MCF 10A (cell line): ENCODE measurements at places on chromosomes 4 and X. TPM values are rescaled to one million over a fixed set of nuclear protein-coding genes. Genes with fewer than 3 reads are reported as not detected.
A peak's percentile ranks its signal among the peaks of the same experiment; 100 is the strongest.

Gene CAMK2D
- 32.1 and 55.1 TPM in 2 replicates for total RNA-seq

Gene SPANXC
- not detected in 2 replicates for total RNA-seq

GRCh38 chrX:118569676-118570075, 74.1 kb downstream of the DOCK11 start:
- no peak overlapping the region for H3K27ac ChIP-seq

Gene SPANXN3
- total RNA-seq: not detected in 2 replicates

Gene LRCH2
- total RNA-seq: 0.44 and 0.68 TPM in 2 replicates

- no peak overlapping the region for H3K27ac ChIP-seq
- no peak overlapping the region for H3K4me3 ChIP-seq
- no peak for DNase-seq
- no peaks in the 10 kb centered on the region for H3K36me3 ChIP-seq
- H3K27me3 ChIP-seq: peaks cover under 1% of the 10 kb centered on the region
Observed at GRCh38 chr4:1414831-1415680, 8.8 kb upstream of the NKX1-1 start.

Gene IL2
- not detected in 2 replicates for total RNA-seq

DNA sequence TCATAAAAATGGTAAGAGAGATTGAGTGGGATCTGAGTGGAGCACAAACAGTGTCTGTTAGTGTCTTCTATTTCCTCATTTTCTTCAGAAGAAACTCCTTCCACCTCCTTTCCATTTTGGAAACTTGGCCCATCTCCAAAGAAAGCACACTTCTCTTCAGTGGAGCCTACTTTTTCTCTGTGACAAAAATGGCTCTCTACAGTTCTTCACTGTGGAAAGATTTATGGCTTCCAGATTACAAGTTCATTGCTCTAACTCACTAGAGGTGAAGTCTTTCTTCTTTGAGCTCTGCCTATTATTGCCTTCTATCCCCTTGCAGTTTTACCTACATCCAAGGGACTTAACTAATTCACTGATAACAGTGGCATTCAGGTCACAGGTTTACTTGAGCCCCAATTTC, 325.8 kb downstream of the ANTXR2 start:
- H3K36me3 ChIP-seq: no peaks in the 10 kb centered on the region
- H3K27ac ChIP-seq: no peak overlapping the region
- H3K4me1 ChIP-seq: no peaks in the 10 kb centered on the region
- no peak overlapping the region for H3K4me3 ChIP-seq

- peak overlapping the region; percentile 50 for H3K27ac ChIP-seq
- DNase-seq: no peak
- no peak overlapping the region for H3K4me3 ChIP-seq
- peaks cover 46% of the 10 kb centered on the region for H3K27me3 ChIP-seq
- H3K36me3 ChIP-seq: no peaks in the 10 kb centered on the region
Observed at GRCh38 chrX:23505531-23506303, 161.6 kb upstream of the PRDX4 start.

DNA sequence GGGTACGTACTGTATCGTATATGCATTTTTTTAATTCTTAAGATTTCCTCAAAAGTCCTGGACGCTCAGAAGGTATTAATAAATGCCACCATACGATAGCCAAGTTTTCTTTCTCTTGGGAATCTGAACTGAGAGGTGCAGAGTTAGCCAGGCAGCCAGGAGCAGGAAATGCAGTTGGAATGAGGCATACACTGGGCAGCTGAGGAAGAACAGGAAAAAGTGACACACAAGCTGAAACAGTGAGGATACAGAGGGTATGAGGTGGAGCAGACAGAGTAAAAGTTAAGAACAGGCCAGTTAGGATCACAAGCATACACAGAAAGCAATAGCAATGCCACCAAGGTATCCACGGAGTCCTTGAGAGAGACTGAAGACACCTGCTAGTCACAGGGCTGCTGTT, 13.4 kb downstream of the UFSP2 start:
- no peaks in the 10 kb centered on the region for H3K4me1 ChIP-seq
- DNase-seq: no peak
- no peak overlapping the region for H3K4me3 ChIP-seq
- H3K27me3 ChIP-seq: no peaks in the 10 kb centered on the region
- H3K27ac ChIP-seq: no peak overlapping the region

- H3K4me3 ChIP-seq: no peak overlapping the region
- no peaks in the 10 kb centered on the region for H3K36me3 ChIP-seq
- H3K27ac ChIP-seq: no peak overlapping the region
- no peaks in the 10 kb centered on the region for H3K4me1 ChIP-seq
- H3K27me3 ChIP-seq: peaks cover 82% of the 10 kb centered on the region
Observed at GRCh38 chrX:109281483-109282275, 200.2 kb downstream of the GUCY2F start.

DNA sequence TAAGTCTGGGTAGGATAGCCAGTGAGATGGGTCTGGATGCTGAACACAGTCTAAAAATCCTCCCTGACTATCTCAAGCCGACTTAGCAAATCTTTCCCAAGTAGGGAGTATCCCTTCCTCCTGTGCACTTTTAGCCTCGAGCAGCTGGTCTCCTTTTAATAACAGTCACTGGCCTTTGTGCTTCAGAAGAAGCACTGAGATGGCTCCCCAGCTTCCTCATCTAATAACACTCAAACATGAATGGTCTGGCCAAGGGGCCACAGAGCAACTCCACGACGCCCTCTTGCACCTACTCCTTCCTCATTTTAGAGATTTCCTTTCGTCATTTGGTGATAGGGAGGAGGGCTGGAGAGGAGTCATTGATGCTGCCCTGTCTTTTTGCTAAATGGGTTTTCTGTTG, 78.8 kb upstream of the TMEM150C start:
- H3K4me3 ChIP-seq: no peak overlapping the region
- DNase-seq: no peak
- no peak overlapping the region for H3K27ac ChIP-seq
- H3K4me1 ChIP-seq: peaks cover 5% of the 10 kb centered on the region
- no peaks in the 10 kb centered on the region for H3K36me3 ChIP-seq
- H3K27me3 ChIP-seq: no peaks in the 10 kb centered on the region

GRCh38 chr4:21242163-21242562, 541.9 kb downstream of the PACRGL start:
- no peaks in the 10 kb centered on the region for H3K36me3 ChIP-seq
- no peak overlapping the region for H3K27ac ChIP-seq
- no peak for DNase-seq
- H3K27me3 ChIP-seq: no peaks in the 10 kb centered on the region

DNA sequence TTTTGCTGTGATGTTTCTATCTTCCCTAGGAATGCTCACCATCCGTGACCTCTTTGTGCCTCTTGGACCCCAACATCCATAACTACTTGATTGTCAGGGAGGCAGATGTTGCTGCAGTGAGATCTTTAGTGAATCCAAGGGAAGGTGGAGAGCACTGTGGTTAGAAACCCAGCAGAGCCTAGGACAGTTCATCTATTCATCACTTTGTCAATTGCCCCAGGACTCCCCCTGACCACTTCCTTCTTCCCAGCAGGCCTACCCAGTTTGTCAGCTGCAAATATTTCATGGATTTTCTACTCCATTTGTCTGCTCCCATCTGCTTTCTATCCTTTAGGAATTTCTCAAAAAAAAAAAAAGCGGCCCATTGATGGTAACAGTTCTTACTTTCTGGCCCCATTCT, 942.8 kb downstream of the PCDH7 start:
- H3K27ac ChIP-seq: no peak overlapping the region
- peaks cover 9% of the 10 kb centered on the region for H3K4me1 ChIP-seq
- no peaks in the 10 kb centered on the region for H3K36me3 ChIP-seq
- no peak for DNase-seq
- H3K4me3 ChIP-seq: no peak overlapping the region

- no peak overlapping the region for H3K27ac ChIP-seq
- no peak overlapping the region for H3K4me3 ChIP-seq
- no peaks in the 10 kb centered on the region for H3K36me3 ChIP-seq
- no peaks in the 10 kb centered on the region for H3K27me3 ChIP-seq
Observed at GRCh38 chr4:180448306-180448705, 1794.9 kb upstream of the TENM3 start.

DNA sequence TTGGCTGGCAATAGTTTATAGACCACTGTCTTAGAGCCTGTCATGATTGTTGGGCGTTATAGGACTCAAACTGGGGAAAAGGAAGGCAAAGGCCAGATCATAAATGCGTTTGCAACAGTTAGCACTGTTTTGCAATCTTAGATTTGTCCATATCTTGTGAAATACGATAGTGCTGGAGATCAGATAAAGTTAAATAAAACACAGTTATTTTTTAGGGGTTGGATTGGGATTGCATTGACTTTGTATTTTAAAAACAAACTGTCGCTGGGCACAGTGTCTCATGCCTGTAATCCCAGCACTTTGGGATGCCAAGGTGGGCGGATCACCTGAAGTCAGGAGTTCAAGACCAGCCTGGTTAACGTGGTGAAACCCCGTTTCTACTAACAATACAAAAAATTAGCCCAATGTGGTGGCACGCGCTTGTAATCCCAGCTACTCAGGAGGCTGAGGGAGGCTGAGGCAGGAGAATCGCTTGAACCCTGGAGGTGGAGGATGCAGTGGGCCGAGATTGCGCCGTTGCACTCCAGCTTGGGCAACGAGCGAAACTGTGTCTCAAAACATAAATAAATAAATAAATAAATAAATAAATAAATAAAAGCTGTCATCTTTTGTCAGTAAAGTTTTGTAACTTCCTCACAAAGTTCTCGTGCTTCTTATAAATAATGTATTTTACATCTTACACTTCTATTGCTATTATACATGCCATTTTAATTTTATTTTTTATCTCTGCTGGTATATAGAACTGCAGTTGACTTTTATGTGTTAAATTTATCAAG, 117.2 kb downstream of the KDM6A start:
- no peak overlapping the region for H3K27ac ChIP-seq
- H3K36me3 ChIP-seq: peaks cover 28% of the 10 kb centered on the region
- DNase-seq: no peak
- peaks cover 9% of the 10 kb centered on the region for H3K4me1 ChIP-seq
- H3K4me3 ChIP-seq: no peak overlapping the region

Gene CXCL11
- not detected in 2 replicates for total RNA-seq

Gene NFXL1
- total RNA-seq: 52.4 and 53.0 TPM in 2 replicates

Gene NLRP2B
- not detected in 2 replicates for total RNA-seq

Gene CT45A10
- not detected in 2 replicates for total RNA-seq

- H3K27me3 ChIP-seq: no peaks in the 10 kb centered on the region
- no peak overlapping the region for H3K27ac ChIP-seq
- no peaks in the 10 kb centered on the region for H3K4me1 ChIP-seq
- DNase-seq: no peak
- no peak overlapping the region for H3K4me3 ChIP-seq
Observed at GRCh38 chr4:45102716-45103115, 376.4 kb upstream of the GNPDA2 start.

DNA sequence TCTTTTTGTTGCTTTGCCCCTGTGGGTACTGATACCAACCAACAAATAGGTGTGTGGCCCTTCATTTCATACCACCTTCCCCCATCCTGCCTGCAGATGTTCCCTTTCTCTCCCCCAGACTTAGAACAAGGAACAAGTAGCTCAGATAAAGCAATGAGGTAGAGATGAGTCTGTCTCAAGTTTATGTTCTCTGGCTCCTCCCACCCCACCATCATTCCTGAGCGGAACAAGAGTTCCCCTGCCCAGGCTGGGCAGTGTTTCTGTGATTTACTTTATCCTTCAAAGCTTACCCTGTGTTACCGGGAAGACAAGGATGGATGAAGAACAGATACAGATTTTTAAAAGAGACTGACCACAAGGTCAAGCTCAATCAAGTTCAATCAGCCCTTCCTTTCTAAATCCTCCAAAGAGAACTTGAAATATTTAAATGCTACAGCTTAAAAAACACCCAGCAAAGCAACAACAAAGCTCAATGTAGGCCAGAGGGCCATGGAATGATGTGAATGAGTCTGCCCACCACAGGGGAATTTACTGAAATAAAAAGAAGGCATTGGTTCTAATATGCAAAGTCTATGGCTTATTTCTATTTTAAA, 80.1 kb upstream of the UCP1 start:
- H3K4me1 ChIP-seq: no peaks in the 10 kb centered on the region
- no peak for DNase-seq
- H3K4me3 ChIP-seq: no peak overlapping the region
- H3K36me3 ChIP-seq: peaks cover 37% of the 10 kb centered on the region
- H3K27me3 ChIP-seq: no peaks in the 10 kb centered on the region
- H3K27ac ChIP-seq: no peak overlapping the region

Gene TEX13B
- not detected in 2 replicates for total RNA-seq

Gene MORC4
- total RNA-seq: 23.0 and 23.8 TPM in 2 replicates

Gene ADH4
- not detected in 2 replicates for total RNA-seq

DNA sequence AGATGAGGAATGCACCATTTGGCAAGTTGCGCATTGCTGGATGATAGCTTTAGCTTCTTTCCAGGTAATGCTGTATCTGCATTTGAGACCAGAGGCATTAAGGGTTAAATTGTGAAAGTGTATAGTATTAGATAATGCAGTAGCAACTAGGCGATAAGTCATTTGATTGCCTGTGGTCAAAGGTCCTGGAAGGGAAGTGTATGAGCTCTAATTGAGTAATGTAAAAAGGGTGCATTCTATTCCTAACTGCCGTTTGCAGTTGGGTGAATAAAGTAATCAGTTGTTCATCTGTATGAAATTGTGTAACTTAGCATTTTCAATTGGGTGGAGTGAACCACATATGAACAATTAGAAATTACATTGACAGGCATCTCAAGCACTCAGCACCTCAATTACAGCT, 54.5 kb upstream of the WDR1 start:
- no peaks in the 10 kb centered on the region for H3K36me3 ChIP-seq
- no peak overlapping the region for H3K4me3 ChIP-seq
- H3K27me3 ChIP-seq: no peaks in the 10 kb centered on the region
- H3K4me1 ChIP-seq: no peaks in the 10 kb centered on the region
- no peak overlapping the region for H3K27ac ChIP-seq
- no peak for DNase-seq

DNA sequence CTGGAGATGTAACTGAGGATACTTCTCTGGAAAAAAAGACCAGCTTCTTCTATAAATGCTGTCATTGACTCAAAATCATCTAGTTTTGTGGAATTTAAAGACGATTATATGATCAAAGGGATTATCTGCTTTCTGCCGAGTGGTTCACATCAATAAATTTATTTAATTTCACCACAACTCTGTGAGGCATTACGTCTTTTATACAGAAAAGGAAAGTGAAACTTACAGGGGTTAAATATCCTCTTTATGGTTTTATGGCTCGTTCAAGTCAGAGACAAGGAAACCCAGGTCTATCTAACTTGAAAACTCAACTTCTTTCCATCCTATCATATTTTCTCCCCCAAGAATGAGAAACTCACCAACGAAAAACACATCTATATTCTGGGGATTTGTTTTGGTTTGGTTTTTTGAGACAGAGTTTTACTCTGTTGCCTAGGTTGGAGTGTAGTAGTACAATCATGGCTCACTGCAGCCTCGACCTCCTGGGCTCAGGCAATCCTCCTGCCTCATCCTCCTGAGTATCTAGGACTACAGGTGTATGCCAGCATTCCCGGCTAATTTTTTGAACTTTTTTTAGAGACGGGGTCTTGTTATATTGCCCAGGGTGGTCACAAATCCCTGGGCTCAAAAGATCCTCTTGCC, 377.9 kb upstream of the EMCN start:
- H3K36me3 ChIP-seq: no peaks in the 10 kb centered on the region
- H3K27ac ChIP-seq: no peak overlapping the region
- no peaks in the 10 kb centered on the region for H3K4me1 ChIP-seq
- H3K27me3 ChIP-seq: no peaks in the 10 kb centered on the region
- peak overlapping the region; percentile 42 for H3K4me3 ChIP-seq

Gene MEPE
- total RNA-seq: not detected in 2 replicates

GRCh38 chr4:62482355-62482754, 1282.2 kb downstream of the ADGRL3 start:
- H3K4me1 ChIP-seq: peaks cover 5% of the 10 kb centered on the region
- no peaks in the 10 kb centered on the region for H3K36me3 ChIP-seq
- no peaks in the 10 kb centered on the region for H3K27me3 ChIP-seq
- no peak overlapping the region for H3K4me3 ChIP-seq
- no peak for DNase-seq
